ENCODE measurements at places on chromosomes 2 and 18. TPM values are rescaled to one million over a fixed set of nuclear protein-coding genes. Genes with fewer than 3 reads are reported as not detected.

Gene MPV17
- total RNA-seq = 52.7 TPM

Gene DHRS9
- 47.6 TPM for total RNA-seq

DNA sequence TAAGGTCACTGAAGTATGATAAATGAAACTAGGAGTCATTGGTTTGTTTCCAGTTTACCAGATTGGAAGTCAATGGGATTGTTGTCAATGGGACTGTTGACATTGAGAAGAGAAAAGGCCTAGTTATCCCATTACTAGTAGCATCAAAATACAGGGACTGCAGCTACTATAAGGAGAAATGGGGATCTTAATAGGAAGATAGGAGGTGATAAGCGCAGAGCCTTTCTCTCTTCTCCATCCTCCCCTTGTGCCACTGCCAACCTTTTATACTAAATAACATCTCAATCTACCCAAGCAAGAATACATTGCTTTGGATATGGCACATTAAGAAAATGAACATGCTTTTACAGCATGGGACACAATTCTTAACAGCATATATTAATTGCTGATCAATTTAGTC, 10.5 kb upstream of the BBS5 start:
- no peak for DNase-seq

Gene LBH
- 19.1 TPM for total RNA-seq

Gene CNPPD1
- 56.9 TPM for total RNA-seq

DNA sequence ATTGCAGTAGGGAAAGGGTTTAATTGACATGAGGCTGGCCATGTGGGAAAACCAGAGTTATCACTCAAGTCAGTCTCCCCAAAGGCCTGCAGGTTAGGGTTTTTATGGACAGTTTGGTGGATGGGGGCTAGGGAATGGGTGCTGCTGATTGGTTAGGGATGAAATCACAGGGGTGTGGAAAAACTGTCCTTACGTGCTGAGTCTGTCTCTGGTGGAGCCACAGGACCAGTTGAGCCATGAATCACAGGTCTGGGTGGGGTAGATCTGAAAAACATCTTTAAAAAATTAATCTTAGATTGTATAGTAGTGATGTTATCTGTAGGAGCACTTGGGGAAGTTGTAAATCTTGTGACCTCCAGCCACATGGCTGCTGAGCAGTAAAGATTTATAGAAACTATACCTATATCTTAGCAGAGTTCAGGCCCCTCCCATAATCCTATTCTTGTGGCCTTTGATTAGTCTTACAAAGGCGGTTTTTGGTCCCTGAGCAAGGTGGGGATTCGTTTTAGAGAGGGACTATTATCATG, 139.6 kb downstream of the COMMD1 start:
- DNase-seq = no peak

GRCh38 chr2:23436346-23437098, 51.5 kb downstream of the KLHL29 start:
- DNase-seq = no peak

- no peak for DNase-seq
These were observed 261.6 kb upstream of the RASGRP3 start for GRCh38 chr2:33214857-33215256.

DNA sequence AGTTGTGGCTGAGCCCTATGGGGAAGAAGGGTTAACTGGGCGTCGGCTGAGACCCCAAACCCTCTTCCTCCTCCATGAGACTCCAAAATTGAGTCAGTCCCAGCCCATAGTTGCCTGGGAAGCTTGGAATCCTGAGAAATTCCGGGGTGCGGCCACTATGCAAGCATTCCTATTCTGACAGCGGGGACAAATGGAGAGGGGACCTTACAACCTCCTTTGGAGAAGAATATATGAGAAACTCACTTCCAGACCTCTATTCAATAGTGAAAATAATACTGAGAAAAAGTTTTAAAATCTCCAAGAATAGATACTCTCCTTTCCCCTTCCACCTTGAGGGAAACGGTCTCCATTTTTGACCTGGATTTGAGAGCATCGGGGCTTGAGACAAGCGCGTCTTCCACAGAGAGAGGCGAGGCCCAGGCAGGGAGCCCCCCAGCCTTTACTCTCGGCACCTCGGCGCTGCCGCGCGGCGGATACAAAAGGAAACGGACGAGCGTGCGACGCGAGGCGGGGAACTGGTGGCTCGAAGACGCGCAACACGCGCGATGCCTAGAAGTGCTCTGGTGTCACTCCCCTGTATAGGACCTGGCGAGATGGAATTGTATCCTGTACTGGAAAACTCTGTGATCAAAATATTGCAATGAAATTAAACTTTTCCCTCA, 11.1 kb downstream of the NR4A2 start:
- peak; percentile 30 for DNase-seq

DNA sequence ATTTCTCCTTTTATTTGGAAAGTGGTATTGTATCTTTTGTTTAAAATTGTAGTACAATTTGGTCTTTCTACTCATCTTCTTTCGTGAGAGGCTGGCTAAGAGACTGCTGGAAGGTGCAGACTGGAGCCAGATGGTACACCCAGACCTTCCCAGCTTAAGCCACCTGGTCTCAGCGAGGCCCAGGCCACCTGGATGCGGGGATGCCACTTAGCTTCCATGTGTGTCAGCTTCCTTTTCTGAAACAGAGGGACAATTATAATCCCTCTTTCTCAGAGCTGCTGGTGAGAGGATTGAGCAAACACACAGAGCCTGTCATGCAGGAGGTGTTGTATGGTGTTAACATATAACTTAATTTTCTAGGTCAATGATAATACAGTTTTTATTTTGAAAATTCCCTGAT, 17.4 kb downstream of the FARP2 start:
- no peak for DNase-seq

- DNase-seq = no peak
These were observed 373.9 kb downstream of the PTPRM start for GRCh38 chr18:7940971-7941370.

- no peak for DNase-seq
These were observed 17.9 kb downstream of the PLEKHA3 start for GRCh38 chr2:178498137-178498536.

DNA sequence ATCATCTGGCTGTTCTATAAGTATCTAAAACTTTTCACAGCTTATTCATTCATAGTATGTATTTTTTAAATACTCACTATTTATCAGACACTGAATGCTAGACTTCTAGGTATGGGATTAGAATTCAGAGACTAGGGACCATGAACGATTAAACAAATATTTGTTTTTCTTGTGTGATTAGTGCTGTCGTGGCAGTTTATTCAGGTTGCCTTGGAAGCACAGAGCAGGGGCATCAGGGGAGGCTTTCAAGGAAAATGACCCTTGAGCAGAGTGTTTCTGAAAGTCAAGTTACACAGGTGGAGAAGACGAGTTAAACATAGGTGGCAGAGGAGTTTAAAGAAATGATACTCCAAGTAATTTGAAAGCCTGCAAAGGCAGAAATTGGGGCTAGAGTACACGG, 5.7 kb downstream of the SPOPL start:
- no peak for DNase-seq

GRCh38 chr2:196337208-196337953, 166.0 kb upstream of the STK17B start:
- DNase-seq = no peak

DNA sequence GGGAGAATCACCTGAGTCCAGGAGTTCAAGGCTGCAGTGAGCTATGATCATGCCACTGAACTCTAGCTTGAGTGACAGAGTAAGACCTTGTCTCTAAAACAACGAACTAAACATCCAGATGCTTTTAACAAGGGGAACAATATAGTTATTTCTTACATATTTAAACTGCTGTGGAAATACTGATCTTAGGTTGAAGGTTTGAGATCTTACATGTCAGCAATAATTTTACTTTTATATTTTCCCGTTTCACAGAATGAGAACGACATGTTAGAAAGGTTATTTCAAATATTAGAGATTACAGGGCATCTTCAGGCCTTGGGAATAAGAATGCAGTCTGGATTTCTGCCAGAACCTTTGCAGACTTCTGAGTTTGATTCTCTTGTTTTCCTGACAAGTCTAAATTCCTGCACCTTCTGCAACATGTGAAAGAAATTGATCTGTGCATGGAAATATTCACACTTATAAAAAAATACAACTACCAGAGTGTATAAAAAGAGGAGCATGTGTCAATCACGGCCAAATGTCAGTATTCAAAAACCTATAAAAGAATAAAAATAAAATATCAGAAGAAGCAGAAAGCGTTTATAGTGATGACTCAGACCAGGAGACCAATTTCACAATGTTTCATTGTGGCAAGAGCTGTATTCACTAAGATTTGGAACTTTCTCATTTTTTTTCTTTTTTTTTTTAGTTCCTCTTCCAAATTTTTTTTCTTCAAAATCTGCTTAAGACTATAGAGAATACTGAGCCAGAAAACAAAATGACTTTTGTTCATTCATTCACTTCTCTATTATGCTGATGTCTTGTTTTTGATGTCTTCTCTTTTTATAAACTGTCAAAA, 29.6 kb downstream of the COLEC12 start:
- DNase-seq = no peak

DNA sequence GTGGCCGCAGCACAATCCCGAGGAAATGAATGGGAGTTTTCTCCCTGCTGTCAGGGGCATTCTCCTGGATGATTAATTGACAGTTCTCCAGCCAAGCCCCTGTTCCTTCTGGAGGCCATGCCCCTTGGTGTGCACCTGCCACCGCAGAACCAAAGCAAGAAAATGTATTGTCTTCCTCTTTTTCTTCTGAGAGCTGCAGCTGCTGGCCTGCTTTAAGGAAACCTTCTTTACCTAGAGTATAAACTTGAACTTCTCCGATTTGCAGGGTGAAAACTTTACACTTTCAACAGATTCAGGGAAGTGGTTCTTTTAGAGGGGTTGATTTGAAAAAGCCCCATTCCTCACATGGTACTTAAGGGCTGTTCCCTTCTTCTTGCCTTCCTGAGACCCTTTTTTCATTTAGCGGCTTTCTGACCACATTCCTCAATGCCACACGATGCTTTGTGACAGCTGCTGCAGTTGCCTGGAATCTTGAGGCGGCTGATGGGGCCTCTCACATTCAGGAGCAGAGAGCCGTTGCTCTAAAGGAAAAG, 402.8 kb downstream of the TXNL1 start:
- DNase-seq = no peak

Gene SLC23A3
- 0.50 TPM for total RNA-seq

Gene DYNAP
- total RNA-seq = not detected

GRCh38 chr2:171470129-171470528, 36.1 kb downstream of the DCAF17 start:
- no peak for DNase-seq

Gene FN1
- 245 TPM for total RNA-seq

DNA sequence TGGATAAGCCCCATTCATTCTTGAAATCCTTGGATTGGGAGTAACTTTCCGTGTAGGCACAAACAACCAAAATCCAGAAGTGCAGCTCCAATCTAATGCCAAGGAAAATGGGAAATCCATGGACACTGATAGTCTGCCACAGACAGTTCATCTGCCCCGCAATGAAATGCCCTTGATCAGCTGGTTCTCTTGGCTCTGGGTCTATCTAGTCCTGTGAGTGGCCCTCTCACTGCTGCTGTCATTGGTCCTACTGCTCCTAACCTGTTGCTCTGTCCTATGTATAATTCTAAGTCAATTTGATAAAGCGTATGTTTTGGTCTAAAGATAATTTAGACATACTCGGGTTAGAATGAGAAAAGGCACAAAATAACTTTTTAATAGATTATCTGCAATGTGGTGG, 13.7 kb upstream of the TMEM182 start:
- DNase-seq = no peak

Gene LRP2
- total RNA-seq = 2.9 TPM

GRCh38 chr2:143553261-143553660, 424.0 kb downstream of the ARHGAP15 start:
- no peak for DNase-seq

GRCh38 chr2:72834596-72834995, 8.8 kb upstream of the EXOC6B start:
- DNase-seq = no peak

Gene NEURL3
- not detected for total RNA-seq

DNA sequence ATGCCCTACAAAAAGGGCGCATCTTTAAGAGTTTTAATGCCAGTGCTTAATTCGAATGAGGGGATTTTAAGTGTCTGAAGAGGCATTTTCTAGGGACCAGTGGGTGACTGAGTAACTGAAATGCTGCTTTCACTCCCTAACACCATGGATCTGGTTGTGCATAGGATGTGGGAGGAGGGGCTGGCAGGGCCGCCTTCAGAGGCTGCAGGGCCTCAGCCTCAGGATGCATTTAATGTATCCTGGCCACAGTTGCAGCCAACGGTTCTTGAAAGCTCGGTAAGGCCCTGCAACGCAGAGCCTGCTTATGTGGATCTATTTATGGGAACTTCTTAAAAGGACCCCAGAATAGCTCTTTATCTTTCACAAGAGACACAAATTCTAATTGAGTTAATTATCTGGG, 25.8 kb upstream of the IL18RAP start:
- DNase-seq = no peak

DNA sequence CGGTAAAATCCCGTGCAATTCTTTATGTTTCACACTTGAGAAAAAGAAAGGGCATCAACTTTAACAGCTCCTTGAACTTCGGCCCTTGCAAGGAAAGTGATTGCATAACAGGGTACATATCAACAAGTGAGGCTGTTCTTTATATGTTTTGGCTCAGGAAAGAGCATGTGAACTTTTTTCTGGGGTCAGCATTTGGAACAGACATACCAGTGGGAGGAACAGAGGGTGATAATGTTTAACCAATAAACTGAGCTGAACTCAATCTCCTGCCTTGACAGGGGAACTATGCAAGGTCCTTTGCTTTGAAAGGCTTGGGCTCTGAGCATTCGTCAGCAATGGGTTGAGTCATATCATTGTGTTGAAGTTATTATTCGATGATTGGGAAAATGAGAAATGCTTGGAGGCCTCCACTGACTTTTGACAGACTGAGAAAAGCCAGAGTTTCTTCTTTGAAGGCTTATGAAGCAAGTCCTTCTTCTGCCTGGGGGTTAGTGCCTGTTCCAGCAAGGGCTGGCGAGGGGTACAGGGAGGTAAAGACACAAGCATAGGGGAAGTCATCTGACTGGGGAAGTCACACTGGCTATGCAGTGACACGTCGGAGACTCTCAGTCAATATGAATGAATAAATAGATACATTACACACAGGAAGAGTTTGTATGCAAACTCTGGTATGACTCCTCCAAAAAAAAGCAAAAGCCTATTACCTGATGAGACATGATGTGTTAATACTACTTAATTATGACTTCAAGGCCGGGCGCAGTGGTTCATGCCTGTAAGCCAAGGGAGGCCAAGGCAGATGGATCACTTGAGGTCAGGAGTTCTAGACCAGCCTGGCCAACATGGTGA, 57.2 kb downstream of the CYB5A start:
- no peak for DNase-seq

GRCh38 chr2:24262421-24262970, 87.6 kb downstream of the FAM228A start:
- no peak for DNase-seq
